DND-41 (cell line): ENCODE measurements at places on chromosomes 16 and 17.

DNA sequence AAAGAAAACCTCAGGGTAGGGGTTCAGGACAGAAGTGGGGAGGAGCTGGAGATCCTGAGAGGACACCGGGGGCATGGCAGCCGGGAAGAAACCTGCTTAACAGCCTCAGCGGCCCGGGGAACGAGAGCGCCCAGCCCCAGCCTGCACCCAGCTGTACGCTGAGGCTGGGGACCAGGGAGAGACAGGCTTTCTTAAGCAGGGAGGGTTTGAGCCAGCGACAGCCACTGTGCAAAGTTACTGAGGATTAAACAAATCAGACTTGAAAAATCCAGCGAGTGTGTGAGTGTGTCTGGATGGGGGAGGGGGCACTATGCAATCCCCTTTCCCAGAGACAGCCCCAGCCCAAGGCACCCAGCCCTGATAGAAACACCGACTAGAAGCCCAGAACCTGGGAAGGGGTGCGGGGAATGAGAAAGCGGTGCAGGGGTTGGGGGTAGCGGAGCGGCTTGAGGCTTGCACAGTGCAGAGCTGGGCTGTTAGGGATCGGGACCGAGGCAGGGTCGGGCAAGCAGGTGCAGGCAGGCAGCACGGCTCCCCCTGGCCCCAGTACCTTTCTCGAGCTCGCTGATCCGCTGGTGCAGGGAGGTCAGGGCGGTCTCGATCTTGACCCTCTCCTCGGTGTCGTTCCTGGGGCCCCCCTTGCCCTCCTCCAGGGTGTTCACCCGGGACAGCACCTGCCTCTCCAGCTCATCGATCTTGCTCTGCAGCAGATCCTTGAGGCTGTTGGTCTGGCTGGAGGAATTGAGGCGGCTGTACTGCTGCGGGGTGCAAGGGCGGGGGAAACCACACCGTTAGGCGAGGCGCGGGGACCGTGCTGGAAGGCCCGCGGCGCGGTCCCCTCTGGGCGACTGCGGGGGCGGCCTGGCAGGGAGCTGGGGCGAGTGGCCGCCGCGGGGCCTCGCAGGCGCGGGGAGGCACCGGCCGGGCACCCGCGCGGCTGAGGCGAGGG lies 1.2 kb downstream of the NPTX1 start:
- no peak for DNase-seq

DNA sequence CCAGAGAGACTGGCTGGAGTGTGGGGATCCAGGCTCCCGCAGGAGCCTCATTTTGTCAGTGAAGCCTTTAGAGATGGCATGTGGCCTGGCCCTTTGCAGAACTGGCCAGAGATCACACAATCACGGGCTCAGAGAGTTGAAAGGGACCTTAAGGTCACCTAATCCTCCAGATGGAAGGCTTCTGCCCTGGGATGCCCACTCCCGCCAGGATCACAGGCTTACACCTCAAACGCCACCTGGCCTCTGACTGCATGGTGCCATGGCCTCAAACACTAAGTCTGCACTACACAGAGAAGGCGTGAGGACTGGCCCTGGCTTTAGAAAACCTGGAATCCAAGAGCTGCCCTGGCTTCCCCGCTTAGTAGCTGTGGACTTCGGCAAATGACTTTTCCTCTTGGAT lies 306.8 kb upstream of the CCL2 start:
- DNase-seq = no peak

DNA sequence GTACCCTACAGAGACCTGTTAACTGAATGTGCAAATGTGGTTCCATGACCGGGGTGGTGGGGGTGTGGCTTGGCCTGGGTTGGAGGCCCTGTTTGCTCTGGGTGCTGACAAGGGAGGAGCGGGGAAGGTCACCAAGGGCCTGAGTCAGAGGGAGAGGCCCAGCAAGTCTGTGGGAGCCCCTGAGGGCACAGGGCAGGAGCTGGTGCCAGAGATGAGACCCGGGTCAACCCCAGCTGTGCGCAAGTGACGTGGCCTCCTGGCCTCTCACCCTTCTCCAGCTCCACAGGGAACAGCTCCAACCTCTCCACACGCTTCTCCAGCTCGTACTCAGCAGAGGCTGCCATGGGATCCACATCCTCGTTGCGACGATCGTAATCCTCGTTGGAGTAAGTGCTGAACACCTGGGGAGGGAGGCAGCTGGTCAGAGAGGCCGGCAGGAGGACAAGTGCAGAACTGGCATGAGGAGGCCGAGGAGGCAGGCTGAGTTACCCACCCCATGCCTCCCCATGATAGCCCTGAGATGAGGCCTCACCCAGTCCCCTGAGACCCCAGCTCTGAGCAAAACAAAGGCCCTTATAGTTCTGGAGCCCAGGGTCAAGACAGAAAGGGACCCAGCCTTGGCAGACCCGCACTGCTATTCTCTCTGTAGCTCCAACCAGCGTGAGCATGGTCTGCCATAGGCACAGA lies 5.5 kb downstream of the PPP1R9B start:
- DNase-seq = no peak

GRCh38 chr16:12229759-12230594 lies 253.4 kb downstream of the SNX29 start:
- no peak for DNase-seq

DNA sequence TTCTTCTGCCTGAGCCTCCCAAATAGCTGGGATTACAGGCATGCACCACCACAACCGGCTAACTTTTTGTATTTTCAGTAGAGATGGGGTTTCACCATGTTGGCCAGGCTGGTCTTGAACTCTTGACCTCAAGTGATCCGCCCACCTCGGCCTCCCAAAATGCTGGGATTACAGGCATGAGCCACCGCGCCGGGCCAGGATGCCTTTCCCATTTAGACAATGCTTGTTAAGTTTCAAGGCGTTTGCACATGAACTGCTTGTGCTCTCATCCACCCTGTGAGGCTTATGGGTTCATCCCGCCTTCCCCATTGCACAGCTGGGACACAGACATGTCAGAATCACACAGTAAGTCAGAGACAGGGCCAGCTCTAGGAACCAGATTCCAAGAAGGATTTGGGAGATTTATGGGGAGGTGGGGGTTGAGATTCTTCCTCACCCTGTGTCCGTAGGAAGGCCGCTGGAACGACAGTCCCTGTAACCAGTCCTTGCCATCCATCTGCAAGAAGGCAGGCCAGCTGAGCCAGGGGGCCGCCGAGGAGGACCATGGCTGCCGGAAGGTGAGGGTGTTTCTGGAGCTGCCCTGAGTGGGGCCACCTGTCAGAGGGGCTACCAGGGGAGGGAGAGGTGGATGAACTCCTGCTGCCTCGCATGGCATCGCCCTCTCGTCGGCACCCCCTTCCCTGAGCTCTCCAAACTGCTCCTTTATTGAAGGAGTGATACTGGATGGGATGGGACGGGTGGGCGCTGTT lies 46.3 kb downstream of the MRC2 start:
- DNase-seq = no peak

- DNase-seq = no peak
Observed at GRCh38 chr17:80871341-80871740, 120.3 kb upstream of the CHMP6 start.

DNA sequence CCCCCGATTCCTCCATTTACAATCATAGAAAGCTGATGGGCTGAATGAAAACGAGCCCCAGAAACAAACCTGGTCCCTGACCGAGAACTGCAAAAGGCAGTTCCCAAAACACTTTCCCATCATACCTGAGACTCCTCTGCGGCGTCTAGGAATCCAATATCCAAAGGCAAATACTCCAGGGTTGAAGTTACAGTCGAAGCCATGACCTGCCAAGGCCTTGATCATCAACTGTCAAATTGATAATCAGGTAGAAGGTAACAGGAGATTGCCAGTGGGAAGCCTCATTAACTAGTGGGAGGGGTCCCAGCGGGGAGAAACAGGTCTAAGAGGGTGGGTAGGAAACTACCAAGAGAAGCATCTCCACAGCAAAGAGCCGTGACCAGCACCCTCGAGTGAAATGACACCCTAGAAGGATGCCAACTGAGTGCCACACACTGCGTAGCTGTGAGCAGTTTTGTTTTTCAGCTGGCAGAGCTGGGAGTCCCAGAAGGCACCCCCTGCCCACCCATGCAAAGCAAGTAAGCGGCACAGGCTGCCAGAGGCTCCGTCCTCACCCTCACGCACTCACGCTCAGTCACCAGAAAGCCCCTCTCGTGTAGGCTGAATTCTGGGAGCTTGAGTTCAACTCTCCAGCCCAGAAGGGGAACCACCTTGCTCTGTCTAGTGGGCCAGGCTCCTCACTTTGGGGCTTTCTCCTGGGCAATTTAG lies 146.1 kb downstream of the GAS7 start:
- no peak for DNase-seq

GRCh38 chr17:78133179-78133951 lies 2.8 kb downstream of the TMC8 start:
- no peak for DNase-seq

- peak; percentile 45 for DNase-seq
Observed at GRCh38 chr17:48048384-48049126, 396 bp downstream of the NFE2L1 start.

- DNase-seq = no peak
Observed at GRCh38 chr16:4032768-4033167, 83.5 kb downstream of the ADCY9 start.

- no peak for DNase-seq
Observed at GRCh38 chr16:2148714-2149629, 547 bp downstream of the RAB26 start.

DNA sequence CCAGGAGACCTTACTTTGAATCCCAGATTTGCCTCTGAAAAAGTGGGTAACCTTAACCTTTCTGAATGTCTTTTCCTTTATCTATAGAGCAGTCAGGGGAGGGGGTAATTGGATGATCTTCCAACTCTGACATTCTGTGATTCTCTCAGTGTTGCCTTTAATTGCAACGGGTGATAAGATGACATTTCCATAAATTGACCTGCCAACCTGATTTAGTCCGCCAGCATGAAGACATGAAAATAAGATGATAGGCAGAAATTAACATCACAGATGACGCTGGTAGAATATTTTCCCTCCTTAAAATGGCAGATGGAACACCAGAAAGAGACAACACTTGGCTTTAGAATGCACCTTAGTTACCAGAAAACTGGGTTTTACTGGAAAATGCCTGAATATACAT lies 72.6 kb downstream of the VAT1L start:
- no peak for DNase-seq

GRCh38 chr16:21628772-21629171 lies 23.6 kb downstream of the IGSF6 start:
- DNase-seq = no peak

- DNase-seq = no peak
Observed at GRCh38 chr17:14061666-14062560, 7.4 kb upstream of the COX10 start.

DNA sequence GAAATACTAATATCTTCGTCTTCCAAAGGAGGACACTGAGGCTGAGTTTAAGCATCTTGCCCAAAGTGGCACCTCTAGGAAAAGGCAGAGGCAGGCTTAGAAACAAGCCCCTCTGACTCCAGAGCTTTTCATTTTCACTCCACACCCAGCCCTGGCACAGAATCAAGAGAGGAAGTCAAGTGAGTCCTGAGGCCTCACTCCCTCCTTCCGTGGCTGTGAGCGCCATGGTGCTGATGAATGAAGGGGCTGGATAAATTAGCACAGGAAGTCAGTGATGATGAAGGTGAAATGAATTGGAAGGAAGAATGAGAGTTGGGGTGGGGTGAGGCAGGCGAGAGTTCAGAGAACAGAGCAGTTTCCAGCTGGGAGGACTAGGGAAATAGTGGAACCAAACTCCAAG lies 179.3 kb downstream of the TMEM132E start:
- no peak for DNase-seq

DNA sequence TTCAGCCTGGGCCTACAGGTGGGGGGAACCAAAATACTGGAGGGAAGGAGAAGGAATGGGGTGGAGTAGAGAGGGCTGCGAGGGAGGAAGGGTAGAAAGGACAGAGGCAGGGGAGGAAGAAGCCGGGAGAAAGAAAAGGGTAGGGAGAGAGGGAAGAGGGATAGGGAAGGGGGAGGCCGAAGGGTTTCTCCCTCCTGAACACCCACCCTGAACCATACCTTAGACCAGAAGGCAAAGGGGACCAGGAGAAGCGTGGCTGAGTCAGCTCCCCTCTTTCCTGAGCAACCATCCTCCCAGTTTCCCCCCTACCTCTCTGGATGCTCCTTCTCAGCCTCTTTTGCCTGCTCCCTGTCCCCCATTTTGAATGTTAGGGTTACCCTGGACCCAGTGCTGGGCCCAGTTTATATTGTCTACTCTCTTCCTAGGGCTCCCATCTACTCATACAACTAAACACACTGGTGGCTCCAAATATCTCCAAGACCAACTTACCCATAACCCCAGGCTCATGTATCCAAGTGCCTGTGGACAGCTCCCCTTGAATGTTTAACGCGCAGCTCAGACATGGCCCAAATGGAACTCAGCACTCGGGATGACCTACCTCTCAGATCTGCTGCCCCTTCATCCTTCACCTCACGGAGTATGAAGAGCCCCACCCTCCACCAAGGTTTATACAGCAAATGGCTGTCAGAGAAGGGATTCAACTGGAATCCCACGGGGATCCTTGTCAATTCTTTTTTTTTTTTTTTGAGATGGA lies 7.8 kb downstream of the TSPOAP1 start:
- no peak for DNase-seq

DNA sequence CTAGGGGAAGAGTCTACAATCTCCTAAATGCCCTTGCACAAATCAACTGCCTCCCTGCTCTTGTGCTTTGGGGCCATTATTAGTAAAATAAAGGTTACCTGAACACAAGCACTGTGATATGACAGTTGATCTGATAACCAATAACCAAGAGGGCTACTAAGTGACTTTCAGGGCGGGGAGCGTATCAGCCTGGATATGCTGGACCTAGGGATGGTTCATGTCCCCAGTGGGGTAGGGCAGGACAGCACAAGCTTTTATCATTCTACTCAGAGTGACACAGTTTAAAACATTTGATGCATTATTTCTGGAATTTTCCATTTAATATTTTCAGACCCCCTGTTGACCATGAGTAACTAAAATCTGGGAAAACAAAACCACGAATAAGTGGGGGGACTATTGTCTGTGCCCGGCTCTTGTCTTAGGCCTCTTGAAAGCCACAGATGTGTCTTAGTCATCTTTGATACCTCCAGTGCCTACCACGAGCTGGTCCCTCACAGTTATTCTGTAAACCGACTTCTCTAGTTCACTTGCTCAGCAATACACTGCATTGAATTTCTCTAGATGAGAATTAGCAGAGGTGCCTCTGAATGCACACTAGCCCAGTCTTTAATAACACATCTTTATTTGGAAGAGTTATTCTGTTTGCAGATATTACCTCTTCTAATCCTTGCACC lies 94.6 kb upstream of the DHX40 start:
- DNase-seq = no peak

- DNase-seq = no peak
Observed at GRCh38 chr16:842061-842476, 41.5 kb upstream of the GNG13 start.

- DNase-seq = no peak
Observed at GRCh38 chr17:1164935-1165556, 14.7 kb downstream of the ABR start.

- DNase-seq = no peak
Observed at GRCh38 chr17:51995797-51996403, 162.6 kb downstream of the CA10 start.

DNA sequence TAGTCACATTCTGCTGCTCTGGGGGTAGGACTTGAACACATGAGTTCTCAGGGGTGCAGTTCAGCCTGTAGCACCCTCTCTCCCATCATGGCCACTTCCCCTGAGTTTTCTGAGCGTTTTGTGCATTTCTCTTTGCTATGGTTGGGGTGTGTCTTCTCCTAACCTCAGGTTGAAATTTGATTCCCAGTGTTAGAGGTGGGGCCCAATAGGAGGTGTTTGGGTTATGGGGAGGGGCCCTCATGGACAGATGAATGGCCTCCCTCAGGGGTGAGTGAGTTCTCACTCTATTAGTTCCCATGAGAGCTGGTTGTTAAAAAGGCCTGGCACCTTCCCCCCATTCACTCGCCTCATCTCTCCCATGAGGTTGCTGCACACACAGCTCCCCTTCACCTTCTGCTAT lies 101.1 kb downstream of the FOXL1 start:
- DNase-seq = no peak
